Skin of body (tissue), 3 donors: ENCODE measurements at places on chromosomes 2 and 18. TPM values are rescaled to one million over a fixed set of nuclear protein-coding genes. Genes with fewer than 3 reads are reported as not detected.

GRCh38 chr2:177432703-177433102 lies 40.1 kb downstream of the AGPS start:
- no peak for DNase-seq

DNA sequence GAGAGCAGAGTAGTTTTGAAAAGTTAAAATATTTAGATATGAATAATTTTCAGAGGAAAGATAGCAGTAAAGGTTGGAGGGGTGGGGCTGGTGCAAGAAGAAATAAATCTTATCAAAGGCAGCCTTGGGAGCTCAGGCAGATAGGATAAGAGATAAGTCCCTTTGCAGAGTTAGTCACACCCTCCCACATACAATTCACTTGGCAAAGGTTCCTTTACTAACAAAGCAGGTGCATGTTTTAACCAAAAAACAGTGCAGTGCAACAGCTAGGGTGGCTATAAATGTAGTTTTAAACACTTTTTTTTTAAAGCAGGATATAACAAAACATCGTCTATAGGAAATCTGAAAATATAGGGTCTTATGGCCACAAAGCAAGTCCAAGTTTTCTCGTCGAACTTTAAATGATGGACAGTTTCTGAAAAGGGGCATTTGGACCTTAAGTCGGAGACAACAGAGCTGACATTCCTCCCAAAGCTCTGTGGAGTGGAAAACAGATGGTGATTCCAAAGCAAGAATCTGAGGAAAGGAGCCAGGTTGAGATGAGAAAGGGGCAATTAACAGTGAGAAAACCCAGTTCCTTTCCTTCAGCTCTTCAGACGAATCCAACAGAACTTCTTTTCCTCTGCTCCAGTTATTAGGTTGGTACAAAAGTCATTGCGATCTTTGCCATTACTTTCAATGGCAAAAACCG lies 53.0 kb downstream of the EPHA4 start:
- DNase-seq = no peak

The POU3F3 gene
- 0.59 TPM for total RNA-seq

DNA sequence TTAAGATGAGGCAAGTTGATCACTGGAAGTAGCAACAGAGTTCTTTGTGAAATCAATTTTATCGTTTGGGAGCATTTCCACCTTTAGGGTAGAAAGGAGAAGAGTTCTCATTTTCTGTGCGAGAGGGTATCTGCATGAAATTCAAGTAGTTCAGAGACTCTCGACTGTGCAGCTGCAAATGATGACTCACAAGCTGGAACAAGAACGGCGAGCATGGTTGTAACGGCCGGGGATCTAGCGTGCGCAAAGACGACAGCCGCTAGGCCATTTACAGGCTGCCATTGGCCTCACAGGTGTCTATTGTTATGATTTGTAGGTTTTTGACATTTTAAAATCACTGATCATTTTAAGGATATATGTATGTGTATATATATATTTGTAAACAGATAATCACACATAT lies 5.2 kb downstream of the KLHL29 start:
- peak; percentile 23 for DNase-seq

DNA sequence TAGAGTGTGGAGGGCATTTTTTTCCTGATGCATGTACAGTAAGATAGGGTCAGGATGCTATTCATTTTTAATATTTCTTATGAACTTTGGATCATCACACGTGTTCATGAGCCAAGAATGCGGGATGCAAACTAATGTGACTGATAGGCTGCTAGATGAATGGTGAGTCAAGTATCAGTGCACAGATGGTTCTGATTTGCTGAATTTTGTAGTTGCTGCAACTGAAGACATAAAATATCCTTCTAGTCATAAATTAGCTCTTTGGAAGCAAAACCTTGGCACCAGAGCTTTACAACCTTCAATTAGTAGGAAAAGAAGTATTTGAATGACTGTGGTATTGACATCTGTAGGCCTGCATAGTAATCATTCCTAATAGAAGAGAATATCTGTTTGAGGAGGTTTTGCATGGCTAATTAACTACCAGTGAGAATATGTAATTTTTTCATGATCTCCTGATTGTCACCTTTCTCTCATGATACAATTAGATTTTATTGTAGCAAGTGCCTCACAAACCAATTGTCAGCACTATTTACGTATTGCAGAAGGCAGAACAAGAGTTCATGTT lies 94.0 kb downstream of the VRK2 start:
- peak; percentile 82 for DNase-seq

GRCh38 chr2:143124445-143124844 lies 4.8 kb upstream of the ARHGAP15 start:
- no peak for DNase-seq

- DNase-seq = peak; percentile 65
These were observed 14.1 kb downstream of the MSGN1 start for GRCh38 chr2:17830053-17831034.

DNA sequence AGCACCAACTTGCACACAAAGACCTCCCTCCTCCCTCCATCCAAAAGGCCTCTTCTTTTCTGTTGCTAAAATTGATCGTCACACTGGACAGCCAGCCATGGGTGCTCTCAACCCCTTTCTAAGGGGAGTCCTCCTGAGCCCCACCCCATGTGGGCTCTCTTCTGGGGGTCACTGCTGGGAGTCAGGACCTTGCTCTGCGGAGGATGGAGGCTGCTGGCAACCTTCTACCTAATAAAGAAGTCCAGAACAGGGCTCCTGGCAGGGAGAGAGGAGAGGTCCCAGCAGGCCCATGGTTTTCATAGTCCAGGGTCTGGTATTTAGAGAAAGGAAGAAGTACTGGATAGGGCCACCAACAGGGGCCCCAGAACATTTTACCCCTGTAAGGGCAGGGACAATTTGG lies 67.6 kb upstream of the OTOS start:
- DNase-seq = no peak

The STPG4 gene
- total RNA-seq = not detected

- no peak for DNase-seq
These were observed 12.4 kb downstream of the POU3F3 start for GRCh38 chr2:104866122-104866864.

The IL36A gene
- total RNA-seq = not detected

DNA sequence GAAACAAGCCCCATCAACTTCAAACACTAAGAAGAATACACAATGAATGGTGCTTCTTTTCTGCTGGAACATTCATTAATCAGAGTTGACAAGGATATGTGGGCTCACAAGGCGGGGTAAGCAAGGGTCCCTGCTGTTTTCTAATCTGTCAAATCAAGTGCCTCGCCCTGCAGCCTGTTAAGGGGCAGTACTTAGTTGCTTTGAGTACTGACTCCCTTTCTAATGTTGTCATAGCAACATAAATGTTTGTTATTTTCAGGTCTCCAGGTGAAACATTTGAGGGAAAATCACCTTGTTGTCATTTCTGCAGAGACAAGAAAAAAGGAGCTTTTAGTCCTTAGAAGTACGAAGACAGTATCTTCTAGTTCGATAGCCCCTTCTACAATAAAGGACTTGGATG lies 284.7 kb upstream of the PKDCC start:
- no peak for DNase-seq

GRCh38 chr2:108637304-108637669 lies 82.0 kb upstream of the RANBP2 start:
- DNase-seq = peak; percentile 26

- DNase-seq = no peak
These were observed 212.0 kb downstream of the TNS1 start for GRCh38 chr2:217790681-217791392.

- DNase-seq = no peak
These were observed 856 bp downstream of the ACAA2 start for GRCh38 chr18:49812286-49813068.

DNA sequence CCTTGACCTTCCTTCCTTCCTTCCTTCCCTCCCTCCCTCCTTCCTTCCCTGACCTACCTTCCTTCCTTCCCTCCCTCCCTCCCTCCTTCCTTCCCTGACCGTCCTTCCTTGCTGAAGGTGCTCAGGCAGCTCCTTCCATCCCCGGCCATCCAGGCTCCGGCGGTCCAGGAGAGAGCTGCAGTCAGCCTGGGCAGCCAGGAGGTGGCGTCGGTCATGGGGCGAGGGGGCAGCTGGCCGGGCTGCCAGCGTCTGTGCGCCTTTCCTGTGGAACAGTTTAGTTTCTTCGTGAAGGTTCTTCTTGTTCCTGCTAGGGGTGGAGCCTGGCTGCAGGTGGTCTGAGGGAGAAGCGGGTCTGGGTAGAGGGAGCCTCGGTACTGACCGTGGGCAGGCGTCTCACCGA lies 15.7 kb downstream of the GPR35 start:
- DNase-seq = no peak

The GPR75 gene
- total RNA-seq = 2.3 TPM

- DNase-seq = no peak
These were observed at the start of gene PTPRN for GRCh38 chr2:219309278-219309677. Gene PTPRN, minus strand, starts transcription at chr2:219309401. Its CDS starts 69 bp downstream, at chr2:219309332.

The ANKRD30BL gene
- 1.4 TPM for total RNA-seq

GRCh38 chr2:234300932-234301823 lies 195.7 kb downstream of the ARL4C start:
- no peak for DNase-seq

The GCKR gene
- 0.49 TPM for total RNA-seq

The IL36RN gene
- total RNA-seq = 10.9 TPM

GRCh38 chr2:18522484-18523146 lies 37.8 kb downstream of the RDH14 start:
- no peak for DNase-seq

GRCh38 chr2:233426619-233427342 lies 72.5 kb downstream of the DGKD start:
- DNase-seq = no peak

The UGT1A3 gene
- not detected for total RNA-seq

DNA sequence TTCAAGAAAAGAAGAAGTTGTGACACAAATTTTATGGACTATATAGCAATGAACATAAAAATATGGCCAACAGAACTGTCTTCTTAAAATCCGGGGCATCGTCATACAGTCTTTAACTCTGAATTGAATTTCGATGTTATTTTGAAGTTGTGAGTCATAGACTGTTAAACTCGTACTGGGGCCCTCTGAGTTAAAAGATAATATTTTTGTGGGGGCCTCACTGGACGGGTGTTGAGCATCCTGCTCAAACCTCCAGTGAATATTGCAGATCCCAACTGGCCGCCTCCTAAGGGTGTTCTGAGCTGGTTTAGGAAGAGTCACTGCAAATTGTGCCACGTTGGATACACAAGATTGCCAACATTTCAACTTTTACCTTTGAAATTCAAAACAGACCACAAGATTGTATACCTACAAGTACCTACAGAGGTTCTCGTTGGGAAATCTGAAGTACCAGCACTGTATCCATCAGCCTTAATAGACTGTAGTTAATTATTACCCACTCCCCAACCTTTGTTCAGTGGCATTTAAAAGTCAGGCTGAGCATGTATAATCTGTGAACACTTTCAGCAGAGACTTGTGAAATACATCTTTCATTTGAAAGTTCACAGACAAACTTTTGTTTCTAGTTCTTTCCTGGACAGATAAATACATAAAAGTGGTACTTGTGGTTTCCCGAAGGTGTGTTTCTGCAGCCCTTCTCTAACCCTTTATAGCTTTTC lies 27.8 kb downstream of the KLHL23 start:
- no peak for DNase-seq

The TTN gene
- total RNA-seq = 385 TPM
